ENCODE measurements at places on chromosomes 11 and 22.

DNA sequence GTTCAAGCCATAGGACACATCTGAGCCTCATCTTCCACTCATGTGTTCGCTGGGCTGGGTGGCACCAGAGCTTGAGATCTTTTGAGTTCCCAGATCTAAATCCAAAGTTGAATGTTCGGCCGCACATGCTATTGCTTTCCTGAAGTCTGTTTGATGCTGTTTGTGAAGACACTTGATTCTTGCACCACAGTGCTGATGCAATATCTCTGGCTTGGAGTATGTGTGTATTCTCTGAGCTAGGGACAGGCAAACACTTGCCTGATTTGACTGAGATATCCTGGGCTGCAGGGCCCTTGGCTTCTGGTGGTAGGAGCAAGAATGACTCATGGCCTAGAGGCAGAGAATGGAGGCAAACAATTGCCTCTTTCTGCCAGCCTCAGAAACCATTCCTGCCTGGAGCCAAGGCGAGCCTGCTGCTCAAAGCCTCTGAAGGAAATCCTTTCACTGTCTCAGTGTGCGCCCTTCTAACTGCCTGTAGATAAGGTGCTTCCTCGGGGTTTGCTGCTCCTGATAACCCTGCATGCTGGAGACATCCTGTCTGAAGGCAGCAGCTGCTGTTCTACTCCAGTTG, 73.0 kb downstream of the CYB5R2 start:
- DNase-seq = no peak

DNA sequence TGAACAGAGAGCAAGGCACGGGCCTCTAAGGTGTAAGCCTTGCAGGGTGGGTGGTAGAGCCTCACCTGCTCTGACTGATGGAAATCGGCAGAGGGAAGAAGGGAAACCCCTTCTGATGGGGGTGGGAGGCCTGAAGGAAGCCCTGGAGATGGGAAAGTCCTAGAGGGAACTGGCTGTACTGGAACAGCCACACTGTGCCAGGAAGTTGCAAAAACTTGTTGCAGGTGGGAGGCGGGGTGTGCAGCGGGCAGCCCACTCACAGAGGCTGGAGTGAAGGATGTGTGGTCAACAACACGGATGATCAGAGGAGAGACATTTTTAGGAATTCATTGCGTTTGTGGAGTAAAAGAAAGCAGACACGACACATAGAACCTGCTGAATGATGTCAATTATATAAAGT, 91.3 kb downstream of the ZC3H12C start:
- no peak for DNase-seq

GRCh38 chr22:30459181-30460052, 12.4 kb downstream of the SEC14L3 start:
- DNase-seq = no peak

DNA sequence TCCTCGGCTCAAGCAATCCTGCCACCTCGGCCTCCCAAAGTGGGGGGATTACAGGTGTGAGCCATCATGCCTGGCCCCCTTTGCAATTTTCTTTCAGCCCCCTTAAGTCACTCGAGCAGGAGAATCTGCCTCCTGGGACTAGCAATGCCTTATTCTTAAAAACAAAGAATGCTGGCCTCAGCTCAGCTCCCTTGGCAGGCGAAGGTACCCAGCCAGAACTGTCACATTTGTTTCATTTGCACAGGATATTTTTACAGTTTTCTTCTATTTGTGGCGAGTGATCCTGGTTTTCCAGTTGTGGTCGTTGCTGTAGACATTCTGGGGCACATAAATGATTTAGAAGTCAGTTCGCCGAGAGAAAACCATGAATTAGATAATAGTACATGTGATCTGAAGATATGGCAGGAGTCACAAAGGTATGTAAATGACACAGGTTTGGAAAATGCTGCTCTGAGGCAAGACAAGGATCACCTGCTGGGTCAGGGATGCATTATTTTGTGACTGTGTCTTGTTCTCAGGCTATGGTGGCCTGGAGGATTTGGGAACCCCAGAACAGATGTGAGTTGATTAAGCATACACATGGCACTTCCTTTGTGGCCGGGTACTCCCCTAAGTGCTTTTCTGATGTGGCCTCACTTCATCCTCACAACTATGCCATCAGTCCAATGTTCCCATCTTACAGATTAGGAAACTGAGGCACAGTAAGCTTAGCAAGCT, 51.2 kb upstream of the SLC22A12 start:
- no peak for DNase-seq

GRCh38 chr11:86999859-87000753, 37.6 kb upstream of the TMEM135 start:
- no peak for DNase-seq

GRCh38 chr22:17638182-17638431, 450 bp upstream of the BCL2L13 start:
- no peak for DNase-seq

GRCh38 chr11:4093519-4094347, 866 bp upstream of the RRM1 start:
- no peak for DNase-seq

DNA sequence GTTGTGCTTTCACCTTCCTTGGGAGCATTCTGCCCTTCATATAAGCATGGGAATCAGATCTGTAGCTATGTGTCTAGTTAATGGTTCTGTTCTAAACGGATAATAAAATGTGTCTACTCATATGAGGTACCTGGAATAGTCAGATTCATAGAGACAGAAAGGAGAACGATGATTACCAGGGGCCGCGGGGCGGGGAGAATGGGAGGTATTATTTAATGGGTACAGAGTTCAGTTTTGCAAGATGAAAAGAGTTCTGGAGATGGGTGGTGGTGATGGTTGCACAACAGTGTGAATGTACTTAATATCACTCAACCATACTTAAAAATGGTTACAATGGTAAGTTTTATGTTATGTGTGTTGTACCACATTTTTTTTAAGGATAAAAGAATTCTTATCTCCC, 10.0 kb upstream of the ABCC8 start:
- no peak for DNase-seq

DNA sequence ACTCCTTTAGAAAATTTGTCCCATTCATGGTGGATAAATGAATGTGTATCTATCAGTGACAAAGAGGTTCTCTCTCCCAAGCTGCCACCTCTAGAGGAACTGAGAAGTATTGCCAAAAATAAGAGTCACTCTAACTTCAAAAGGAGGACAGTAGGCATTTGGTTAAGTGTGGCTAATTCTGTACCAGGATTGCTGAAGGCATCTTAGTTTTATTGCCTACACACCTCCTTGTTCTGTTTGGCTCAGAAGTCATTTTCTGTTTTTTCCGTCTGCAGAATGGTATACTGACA, 189.0 kb upstream of the MPPED2 start:
- DNase-seq = no peak

DNA sequence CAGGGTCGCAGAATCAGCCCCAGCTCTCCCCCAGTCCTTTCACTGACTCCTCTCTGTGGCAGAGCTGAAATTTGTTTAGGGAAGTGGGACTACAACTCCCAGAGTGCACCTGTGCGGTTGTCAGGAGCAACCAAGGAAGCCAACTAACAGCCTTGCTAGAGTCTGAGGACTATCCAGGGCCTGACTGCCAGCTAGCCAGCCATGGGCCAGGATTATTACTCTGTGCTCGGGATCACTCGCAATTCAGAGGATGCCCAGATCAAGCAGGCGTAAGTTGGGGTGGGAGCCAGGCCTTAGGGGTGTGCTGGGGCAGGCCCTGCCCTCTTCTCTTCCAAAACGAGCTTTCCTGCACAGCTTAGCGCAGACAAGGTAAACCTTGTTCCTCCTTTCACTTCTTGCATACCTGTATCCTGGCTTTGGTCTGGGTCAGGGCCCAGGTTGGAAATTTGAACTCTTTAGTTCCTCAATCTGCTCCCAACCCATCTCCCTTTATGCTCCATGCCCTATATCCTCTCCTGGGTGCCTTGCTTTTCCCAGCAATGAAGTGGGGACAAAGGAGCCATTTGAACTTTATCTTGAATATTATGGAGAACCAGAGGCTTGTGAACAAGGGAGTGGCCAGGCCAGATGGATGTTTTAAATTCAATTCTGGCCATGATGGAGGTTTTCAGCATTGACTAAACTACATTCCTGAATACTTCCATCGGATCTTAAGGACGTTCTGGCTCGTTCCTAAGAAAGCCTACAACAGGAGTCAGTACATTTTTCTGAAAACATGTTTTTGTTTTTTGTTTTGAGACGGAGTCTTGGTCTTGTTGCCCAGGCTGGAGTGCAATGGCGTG, at the start of gene DNAJB13:
DNAJB13 (plus strand) TSS at position 158 of the 842 bp plus-strand sequence; CDS start at position 202, 44 bp downstream.
- no peak for DNase-seq

GRCh38 chr11:112975493-112975892, 14.3 kb downstream of the NCAM1 start:
- no peak for DNase-seq

DNA sequence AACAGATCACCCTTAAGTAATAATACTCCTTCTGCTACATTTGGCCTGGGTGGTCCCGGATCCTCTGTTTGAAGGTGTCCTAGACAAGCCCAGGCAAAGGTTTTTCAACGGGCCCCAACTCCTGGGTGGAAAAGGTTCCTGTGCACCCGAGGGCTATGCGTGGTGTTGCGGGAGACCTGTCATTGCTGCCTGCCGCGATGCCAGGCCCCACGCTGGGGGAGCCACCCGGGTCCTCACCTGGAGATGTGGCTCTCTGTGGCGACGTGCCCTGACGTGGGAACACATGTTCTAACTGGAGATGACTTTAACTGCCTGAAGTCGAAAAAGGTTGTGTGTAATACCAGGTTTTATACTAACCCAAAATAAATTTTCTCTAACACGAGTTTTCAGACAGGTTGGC, 467.1 kb downstream of the NTM start:
- DNase-seq = no peak

DNA sequence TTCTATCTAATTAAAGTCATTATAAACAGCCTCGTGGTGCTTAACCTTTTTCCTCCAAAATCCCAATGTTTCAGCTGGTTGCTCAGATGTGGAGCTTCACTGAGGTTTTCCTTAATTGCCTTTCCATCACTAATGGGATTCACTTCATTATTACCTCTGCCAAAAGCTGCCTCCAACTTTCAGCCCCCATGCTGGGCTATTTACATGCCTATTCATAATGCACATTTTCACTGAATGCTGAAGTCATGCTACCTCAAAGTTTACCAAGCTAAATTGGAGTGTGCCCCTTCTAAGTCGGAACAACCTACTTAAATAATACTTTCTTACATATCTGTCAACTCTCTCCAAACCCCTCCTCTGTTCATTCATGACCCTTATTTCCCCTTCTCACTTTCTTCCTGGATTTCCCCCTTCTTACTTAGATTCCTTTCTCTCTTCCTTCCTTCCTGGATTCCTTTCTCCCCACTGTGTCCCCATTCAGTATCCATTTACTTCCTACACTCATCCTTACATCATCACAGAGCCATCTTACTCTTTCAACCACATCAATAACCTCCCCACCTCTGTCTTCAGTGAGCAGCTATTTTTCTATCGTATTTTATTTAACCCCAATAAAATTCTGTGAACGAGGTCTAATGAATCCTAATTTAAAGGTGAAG, 887.3 kb upstream of the TENM4 start:
- no peak for DNase-seq

DNA sequence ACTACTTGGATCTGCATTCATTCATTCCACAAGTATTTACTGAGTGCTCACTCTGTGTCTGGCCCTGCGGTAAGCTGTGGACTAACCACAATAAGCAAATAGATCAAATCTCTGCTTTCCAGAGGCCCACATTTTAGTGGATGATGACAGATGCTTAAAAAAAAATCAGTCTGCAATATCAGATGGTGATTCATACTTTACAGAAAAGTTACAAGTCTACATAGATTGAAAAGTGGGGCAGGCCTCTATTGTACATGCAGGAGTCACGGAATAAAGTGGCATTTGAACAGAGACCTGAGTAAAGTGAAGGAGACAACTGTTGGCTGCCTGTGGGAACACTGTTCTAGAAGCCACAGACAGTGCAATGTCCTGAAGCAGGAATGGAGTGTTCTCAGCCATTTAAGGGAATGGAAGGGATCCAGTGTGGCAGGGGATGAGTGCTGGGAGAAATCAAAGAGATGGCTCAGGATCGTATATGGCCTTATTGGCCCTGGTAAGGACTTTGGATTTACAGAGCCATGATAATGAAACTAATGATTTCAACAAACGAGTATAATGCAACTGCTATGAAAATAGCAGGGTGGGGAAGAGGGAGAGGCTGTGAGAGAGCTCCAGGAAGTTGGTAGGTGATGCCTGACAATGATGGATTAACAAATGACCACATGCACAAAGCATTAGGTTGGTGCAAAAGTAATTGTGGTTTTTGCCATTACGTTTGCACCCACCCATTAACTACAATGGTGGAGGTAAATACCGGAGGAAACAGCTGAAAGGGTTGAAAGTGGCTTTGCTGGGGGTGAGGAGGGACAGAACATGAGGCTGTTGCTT, 31.1 kb downstream of the TMEM45B start:
- DNase-seq = no peak

- DNase-seq = no peak
Observed at GRCh38 chr11:15213471-15214231, 98.9 kb downstream of the INSC start.

GRCh38 chr22:48106715-48107259, 1344.3 kb downstream of the TBC1D22A start:
- no peak for DNase-seq

GRCh38 chr11:30818721-30819120, 232.6 kb upstream of the MPPED2 start:
- DNase-seq = no peak

- no peak for DNase-seq
Observed at GRCh38 chr11:10524471-10524870, 16.5 kb downstream of the RNF141 start.

GRCh38 chr22:29626497-29627195, 23.2 kb downstream of the NF2 start:
- DNase-seq = no peak

GRCh38 chr11:17141156-17141555, 63.7 kb upstream of the RPS13 start:
- no peak for DNase-seq

- DNase-seq = no peak
Observed at GRCh38 chr11:17019232-17019631, 5.0 kb upstream of the PLEKHA7 start.

DNA sequence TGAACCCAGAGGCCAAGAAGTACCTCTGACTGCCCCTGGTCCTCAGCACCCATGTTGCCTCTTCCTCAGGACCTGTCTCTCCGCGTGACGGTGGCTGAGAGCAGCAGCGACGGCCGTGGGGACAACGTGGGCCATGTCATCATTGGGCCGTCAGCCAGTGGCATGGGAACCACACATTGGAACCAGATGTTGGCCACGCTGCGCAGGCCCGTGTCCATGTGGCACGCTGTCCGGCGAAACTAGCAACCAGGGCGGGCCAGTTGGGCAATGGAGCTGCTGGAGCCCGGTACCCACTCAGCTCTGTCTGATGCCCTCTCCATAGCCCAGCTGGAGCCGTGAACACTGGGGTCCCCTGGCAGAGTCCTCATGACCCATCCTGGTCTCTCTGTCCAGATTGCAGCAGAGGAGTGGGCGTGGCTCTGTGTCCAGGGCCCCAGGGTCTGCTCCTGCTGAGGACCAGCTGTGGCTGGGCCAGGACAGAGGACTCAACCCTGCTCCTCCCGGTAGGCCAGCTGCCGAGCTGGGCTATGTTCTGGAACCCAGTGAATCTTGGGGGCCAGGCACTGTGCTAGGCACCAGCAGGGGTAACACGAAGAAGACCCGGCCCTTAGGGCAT, 8.0 kb upstream of the RHOD start:
- DNase-seq = no peak

Data from stimulated activated CD4-positive, alpha-beta T cell treated with anti-CD3 and anti-CD28 coated beads, Interleukin-2, amount 100 ng/mL, for 4 hours (primary cell).